ENCODE measurements at places on chromosomes 2 and 18. TPM values are rescaled to one million over a fixed set of nuclear protein-coding genes. Genes with fewer than 3 reads are reported as not detected.

OR6B2 gene
- total RNA-seq: not detected

KHK gene
- 1.3 TPM for total RNA-seq

PLEKHA3 gene
- 39.4 TPM for total RNA-seq

CFAP210 gene
- total RNA-seq: not detected

FSHR gene
- not detected for total RNA-seq

NPPC gene
- not detected for total RNA-seq

DNA sequence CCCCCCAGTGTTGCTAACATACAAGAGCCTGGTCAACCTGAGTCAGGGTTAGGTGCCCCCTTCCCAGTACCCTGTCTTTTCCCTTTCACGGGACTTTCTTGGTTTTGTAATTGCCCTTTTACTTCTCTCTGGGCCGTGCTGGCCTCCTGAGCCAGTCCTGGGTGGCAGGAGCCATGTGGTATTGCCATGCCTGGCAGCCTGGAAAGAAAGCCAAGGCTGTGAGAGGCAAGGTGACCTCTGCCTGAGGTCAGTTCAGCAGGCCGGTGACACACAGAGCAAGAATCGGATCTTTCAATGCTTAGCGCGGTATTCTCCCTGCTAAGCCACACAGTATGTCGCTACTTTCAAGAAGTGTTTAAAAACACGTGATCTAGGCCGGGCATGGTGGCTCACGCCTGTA lies 52.3 kb downstream of the C18orf63 start:
- peaks cover 14% of the 10 kb centered on the region for H3K27me3 ChIP-seq
- no peak overlapping the region for H3K4me3 ChIP-seq
- no peaks in the 10 kb centered on the region for H3K4me1 ChIP-seq
- DNase-seq: no peak
- no peak overlapping the region for H3K27ac ChIP-seq

GRCh38 chr18:29305516-29305915 lies 1128.6 kb upstream of the CDH2 start:
- no peaks in the 10 kb centered on the region for H3K4me1 ChIP-seq
- H3K27me3 ChIP-seq: peaks cover 9% of the 10 kb centered on the region
- H3K27ac ChIP-seq: no peak overlapping the region
- DNase-seq: no peak

GRCh38 chr18:77784759-77785379 lies 535.2 kb downstream of the GALR1 start:
- no peak overlapping the region for H3K4me3 ChIP-seq
- H3K27me3 ChIP-seq: no peaks in the 10 kb centered on the region
- H3K36me3 ChIP-seq: no peaks in the 10 kb centered on the region
- DNase-seq: no peak

GRCh38 chr2:210715560-210716082 lies 159.2 kb downstream of the CPS1 start:
- no peak for DNase-seq
- no peak overlapping the region for H3K27ac ChIP-seq
- no peak overlapping the region for H3K4me3 ChIP-seq
- H3K27me3 ChIP-seq: peaks cover 14% of the 10 kb centered on the region

DNA sequence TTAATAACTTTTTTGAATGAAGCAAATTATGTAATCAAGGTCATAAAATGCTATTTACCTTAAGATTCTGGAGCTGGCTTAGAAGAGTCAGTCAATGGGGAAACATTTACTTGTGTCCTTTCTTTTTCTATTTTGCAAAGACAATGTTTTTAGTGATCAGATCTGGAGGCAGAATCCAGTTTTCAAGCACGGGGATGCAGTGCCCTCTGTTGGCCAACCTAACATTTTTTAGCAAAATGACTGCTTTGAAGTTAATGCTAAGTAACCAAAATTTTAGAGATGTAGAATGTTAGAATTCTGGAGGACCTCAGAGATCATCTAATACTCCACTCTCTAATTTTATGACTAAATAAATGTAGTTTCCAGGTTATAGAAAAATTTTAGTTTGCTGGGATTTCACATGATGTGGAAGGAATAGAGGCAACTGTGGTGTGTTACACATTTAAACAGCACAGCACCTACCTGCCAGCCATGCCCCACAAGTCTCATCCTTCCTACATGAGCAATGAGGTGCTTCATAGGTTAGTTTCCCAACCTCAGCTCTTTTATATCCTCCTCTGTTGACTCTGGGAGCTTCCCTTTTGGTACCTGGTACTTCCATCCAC lies 23.6 kb upstream of the SLC9A4 start:
- H3K27ac ChIP-seq: no peak overlapping the region
- no peaks in the 10 kb centered on the region for H3K4me1 ChIP-seq
- H3K27me3 ChIP-seq: peaks cover 27% of the 10 kb centered on the region
- no peak for DNase-seq

- H3K4me3 ChIP-seq: no peak overlapping the region
- H3K36me3 ChIP-seq: peaks cover 10% of the 10 kb centered on the region
- no peak for DNase-seq
- peak overlapping the region; percentile 82 for H3K27ac ChIP-seq
These were observed 117.6 kb downstream of the MYO1B start for GRCh38 chr2:191362841-191363240.

- no peaks in the 10 kb centered on the region for H3K27me3 ChIP-seq
- no peak overlapping the region for H3K27ac ChIP-seq
- no peaks in the 10 kb centered on the region for H3K36me3 ChIP-seq
- peaks cover 49% of the 10 kb centered on the region for H3K4me1 ChIP-seq
- no peak for DNase-seq
These were observed 38.6 kb downstream of the STON1 start for GRCh38 chr2:48568547-48568946.

DNA sequence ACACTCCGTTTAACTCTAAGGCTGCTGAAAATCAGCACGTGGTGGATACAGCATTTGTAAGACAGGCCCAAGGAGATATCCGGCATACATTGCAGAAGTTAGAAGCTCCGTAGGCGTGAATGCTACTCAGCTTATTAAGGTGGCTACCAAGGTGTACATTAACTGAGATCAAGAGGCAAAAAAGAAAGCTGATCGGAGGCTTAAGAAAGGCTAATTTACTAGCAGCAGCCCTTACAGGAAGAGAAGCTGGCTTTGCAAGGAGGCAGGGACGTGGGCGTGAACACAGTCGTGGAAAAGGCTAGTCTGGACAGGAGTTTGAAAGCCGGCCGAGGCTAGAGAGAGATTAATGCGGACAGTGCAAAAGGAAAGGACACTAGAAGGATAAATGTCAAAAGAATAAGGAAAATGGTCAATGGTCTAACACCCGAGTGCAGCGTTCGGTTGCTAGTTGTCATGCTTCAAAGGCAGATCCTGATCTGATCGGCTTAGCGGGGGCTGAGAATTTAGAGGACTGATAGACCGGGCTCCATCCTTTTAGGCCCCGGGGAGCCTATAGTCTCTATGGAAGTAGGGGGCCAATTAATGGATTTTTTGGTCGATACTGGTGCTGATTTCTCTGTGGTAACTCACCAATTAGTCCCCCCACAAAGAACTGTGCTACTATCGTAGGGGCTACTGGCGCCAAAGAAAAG lies 45.6 kb upstream of the SELENOI start:
- no peaks in the 10 kb centered on the region for H3K36me3 ChIP-seq
- H3K27ac ChIP-seq: no peak overlapping the region
- no peak for DNase-seq
- H3K4me3 ChIP-seq: no peak overlapping the region
- H3K27me3 ChIP-seq: no peaks in the 10 kb centered on the region

DNA sequence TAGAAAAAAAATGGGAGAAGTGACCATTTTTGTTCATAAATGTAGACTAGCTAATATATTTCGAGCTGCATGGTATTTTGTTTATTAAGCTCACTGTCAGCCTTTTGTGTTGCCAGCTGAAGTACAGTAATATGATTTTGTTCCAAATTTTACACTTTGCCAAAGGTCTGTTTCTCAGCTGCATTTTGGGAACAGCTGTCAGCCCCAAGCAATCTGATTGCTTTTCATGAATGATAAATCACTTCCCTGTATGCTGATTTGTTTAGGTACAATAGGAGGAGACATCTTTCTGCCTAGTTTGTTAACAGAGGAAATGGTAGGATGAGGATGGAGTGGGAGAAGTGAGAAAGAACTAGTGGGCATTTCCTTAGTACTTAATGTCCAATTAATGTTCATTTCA lies 79.3 kb downstream of the NABP1 start:
- H3K4me1 ChIP-seq: no peaks in the 10 kb centered on the region
- H3K27ac ChIP-seq: no peak overlapping the region
- no peak overlapping the region for H3K4me3 ChIP-seq

- H3K27ac ChIP-seq: no peak overlapping the region
- H3K4me3 ChIP-seq: no peak overlapping the region
- DNase-seq: no peak
These were observed 30.9 kb upstream of the REEP1 start for GRCh38 chr2:86368161-86368824.

- no peak for DNase-seq
- no peaks in the 10 kb centered on the region for H3K27me3 ChIP-seq
- peaks cover 23% of the 10 kb centered on the region for H3K4me1 ChIP-seq
- no peak overlapping the region for H3K27ac ChIP-seq
- peaks cover 2% of the 10 kb centered on the region for H3K36me3 ChIP-seq
These were observed 219.7 kb upstream of the HS6ST1 start for GRCh38 chr2:128538396-128538795.

- no peaks in the 10 kb centered on the region for H3K4me1 ChIP-seq
- peaks cover 1% of the 10 kb centered on the region for H3K36me3 ChIP-seq
- H3K27me3 ChIP-seq: no peaks in the 10 kb centered on the region
These were observed 27.5 kb upstream of the FAM124B start for GRCh38 chr2:224429441-224429810.

- DNase-seq: no peak
- no peaks in the 10 kb centered on the region for H3K4me1 ChIP-seq
- H3K36me3 ChIP-seq: no peaks in the 10 kb centered on the region
- H3K27ac ChIP-seq: no peak overlapping the region
- H3K27me3 ChIP-seq: peaks cover 5% of the 10 kb centered on the region
- no peak overlapping the region for H3K4me3 ChIP-seq
These were observed 756.0 kb upstream of the LRATD1 start for GRCh38 chr2:13876491-13877037.

- H3K36me3 ChIP-seq: peaks cover 1% of the 10 kb centered on the region
- peaks cover 15% of the 10 kb centered on the region for H3K4me1 ChIP-seq
- no peak overlapping the region for H3K27ac ChIP-seq
- no peak for DNase-seq
These were observed 1.5 kb downstream of the FAM110C start for GRCh38 chr2:44748-45341.

GRCh38 chr18:36798738-36799473 lies 29.9 kb downstream of the TPGS2 start:
- H3K36me3 ChIP-seq: peaks cover 56% of the 10 kb centered on the region
- no peaks in the 10 kb centered on the region for H3K27me3 ChIP-seq
- DNase-seq: no peak

DNA sequence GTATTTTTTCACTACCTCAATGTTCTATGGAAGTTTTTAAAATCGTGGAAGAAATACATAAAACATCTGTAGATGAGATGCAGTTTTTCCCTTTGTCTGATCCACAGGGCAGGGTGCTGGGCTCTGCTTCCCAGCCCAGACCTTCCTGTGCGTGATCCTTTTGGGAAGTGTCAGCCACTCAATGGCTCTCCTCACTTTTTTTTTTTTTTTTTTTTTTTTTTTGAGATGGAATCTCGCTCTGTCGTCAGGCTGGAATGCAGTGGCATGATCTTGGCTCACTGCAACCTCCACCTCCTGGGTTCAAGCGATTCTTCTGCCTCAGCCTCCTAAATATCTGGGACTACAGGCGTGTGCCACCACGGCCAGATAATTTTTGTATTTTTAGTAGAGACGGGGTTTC lies 32.8 kb downstream of the SOWAHC start:
- no peak for DNase-seq
- no peak overlapping the region for H3K4me3 ChIP-seq
- H3K27me3 ChIP-seq: no peaks in the 10 kb centered on the region

DNA sequence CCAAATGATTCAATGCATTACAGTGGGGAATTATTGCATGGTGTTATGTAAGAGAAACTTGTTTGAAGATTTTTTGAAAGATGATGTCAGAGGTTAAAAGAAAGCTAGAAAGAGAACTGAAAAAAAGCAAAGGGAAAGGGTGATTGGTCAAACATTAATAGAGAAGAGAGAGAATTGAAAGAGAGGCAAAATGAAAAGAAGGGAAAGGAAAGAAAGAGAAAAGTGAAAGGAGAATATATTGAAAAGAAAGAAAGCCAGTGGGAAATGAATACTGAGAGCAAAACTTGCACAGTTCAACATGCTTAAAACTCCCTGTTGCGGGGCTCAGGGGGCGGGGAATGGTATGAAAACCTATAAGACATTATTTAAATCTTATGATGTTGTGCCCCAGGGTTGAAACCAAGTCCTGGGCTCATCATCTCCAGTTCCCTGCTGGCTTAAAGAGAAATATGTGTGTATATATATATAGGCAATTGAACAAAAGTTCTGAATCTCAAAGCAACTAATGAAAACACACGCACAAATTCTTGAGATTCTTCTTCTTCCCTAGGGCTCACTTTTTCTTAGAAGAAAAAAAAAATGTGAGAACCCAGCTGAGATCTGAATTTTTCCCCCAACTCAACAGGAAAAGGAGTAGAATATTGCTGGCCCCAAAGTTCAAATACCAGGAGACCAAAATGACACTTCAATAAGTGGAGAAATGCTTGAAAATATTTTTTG lies 2045.9 kb upstream of the CELF4 start:
- no peak for DNase-seq
- peak overlapping the region; percentile 98 for H3K27ac ChIP-seq
- peak overlapping the region; percentile 36 for H3K4me3 ChIP-seq
- no peaks in the 10 kb centered on the region for H3K27me3 ChIP-seq
- peaks cover 32% of the 10 kb centered on the region for H3K4me1 ChIP-seq

GRCh38 chr2:120371969-120372625 lies 26.2 kb downstream of the INHBB start:
- no peak overlapping the region for H3K27ac ChIP-seq
- DNase-seq: peak; percentile 69
- H3K4me1 ChIP-seq: peaks cover 5% of the 10 kb centered on the region
- no peak overlapping the region for H3K4me3 ChIP-seq
- peaks cover 21% of the 10 kb centered on the region for H3K27me3 ChIP-seq
- peaks cover 1% of the 10 kb centered on the region for H3K36me3 ChIP-seq

GRCh38 chr2:41027095-41027494 lies 575.2 kb upstream of the SLC8A1 start:
- no peaks in the 10 kb centered on the region for H3K4me1 ChIP-seq
- no peaks in the 10 kb centered on the region for H3K36me3 ChIP-seq
- peaks cover 17% of the 10 kb centered on the region for H3K27me3 ChIP-seq
- no peak overlapping the region for H3K4me3 ChIP-seq
- H3K27ac ChIP-seq: no peak overlapping the region

GRCh38 chr2:3627500-3628100 lies 30.4 kb upstream of the ALLC start:
- peaks cover 2% of the 10 kb centered on the region for H3K36me3 ChIP-seq
- peak; percentile 51 for DNase-seq
- H3K4me3 ChIP-seq: no peak overlapping the region
- H3K27ac ChIP-seq: no peak overlapping the region
- H3K4me1 ChIP-seq: no peaks in the 10 kb centered on the region
- no peaks in the 10 kb centered on the region for H3K27me3 ChIP-seq

All from chondrocyte (in vitro differentiated cells).